Stimulated activated CD8-positive, alpha-beta memory T cell treated with anti-CD3 and anti-CD28 coated beads, Interleukin-12 subunit alpha, Interleukin-12 subunit beta, amount 100 ng/mL, for 4 hours (primary cell): ENCODE measurements at places on chromosomes 16 and 17.

DNA sequence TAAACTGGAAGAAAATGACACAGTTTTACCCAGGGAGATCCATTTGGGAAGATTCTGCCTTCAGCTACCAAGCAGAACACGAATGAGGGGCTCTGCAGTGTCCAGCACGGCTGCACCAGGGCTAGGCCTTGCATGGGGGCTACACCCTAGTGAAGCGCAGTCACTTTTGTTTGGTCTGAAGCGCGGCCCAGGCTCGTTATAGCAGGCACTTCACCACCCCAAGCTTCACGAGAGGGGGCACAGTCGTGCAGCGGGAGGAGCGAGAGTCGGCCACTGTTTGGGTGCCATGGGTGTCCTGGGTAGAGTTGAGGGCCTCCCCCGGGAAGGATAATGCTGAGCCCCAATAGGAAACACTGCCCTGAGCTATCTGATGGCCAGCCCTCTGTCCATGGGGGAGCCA is 21.6 kb upstream of the IL17C start:
- DNase-seq = no peak

DNA sequence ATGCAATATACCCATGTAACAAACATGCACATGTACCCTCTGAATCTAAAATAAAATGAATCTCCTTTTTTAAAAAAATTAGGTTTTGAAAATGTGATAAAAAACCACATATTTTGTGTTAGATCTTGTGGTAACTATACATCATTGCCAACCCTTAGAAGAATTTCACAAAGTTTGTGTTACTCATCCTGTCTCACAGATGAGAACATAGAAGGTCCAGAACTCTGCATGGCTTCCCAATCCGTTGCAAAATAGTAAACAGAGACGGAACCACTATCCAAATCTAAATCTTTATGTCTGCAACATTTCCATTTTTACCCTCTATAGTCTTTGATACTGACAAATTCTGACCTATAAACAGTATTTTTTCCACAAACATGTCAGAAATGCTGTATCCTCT is 759.9 kb downstream of the KCNJ2 start:
- DNase-seq = no peak

DNA sequence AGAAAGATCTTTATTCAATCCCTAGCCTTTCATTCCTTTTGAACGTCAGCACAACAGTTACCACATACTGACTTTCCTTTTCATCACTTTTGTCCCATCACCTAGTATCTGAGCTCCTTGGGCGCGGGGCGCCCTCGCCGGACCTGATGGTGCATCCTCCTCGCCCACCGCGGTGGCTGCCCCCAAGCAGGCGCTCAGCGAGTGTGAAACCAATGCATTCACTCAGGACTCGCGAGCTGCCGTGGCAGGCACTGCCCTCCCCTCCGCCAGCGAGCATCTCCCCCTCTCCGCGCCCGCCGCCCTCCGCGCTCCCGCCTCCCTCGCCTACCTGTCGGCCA is 756 bp downstream of the KLHL11 start:
- no peak for DNase-seq

GRCh38 chr16:72214821-72215220 is 42.9 kb upstream of the PMFBP1 start:
- DNase-seq = no peak

- no peak for DNase-seq
Observed at GRCh38 chr17:41894791-41895331, 23.9 kb downstream of the ACLY start.

GRCh38 chr17:69743091-69743490 is 328.6 kb downstream of the MAP2K6 start:
- DNase-seq = no peak

DNA sequence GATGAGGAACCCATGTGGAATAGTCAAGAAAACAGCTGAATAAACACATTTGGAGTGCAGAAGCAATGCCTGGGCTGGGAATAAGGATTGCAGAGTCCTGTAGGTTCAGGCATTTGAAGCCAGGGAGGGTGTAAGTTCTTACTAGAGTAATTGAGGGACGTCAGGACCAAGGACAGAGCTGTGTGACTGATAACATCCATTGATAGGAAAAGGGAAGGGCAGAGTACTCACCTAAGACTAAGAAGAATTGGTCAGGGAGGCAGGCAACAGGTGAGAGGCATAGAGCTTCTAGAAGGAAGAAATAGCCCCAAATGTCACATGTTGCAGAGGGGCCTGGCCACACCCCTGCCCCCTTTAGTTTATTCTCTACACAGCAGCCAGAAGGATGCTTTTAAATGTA is 79.8 kb upstream of the TMEM132E start:
- no peak for DNase-seq

GRCh38 chr16:9437115-9437514 is 345.7 kb downstream of the HAPSTR1 start:
- no peak for DNase-seq

- no peak for DNase-seq
Observed at GRCh38 chr17:50513495-50513894, 5.3 kb downstream of the MYCBPAP start.

- DNase-seq = no peak
Observed at GRCh38 chr17:60355663-60356594, 36.0 kb downstream of the USP32 start.

- DNase-seq = no peak
Observed at GRCh38 chr16:371515-372301, 1.4 kb upstream of the MRPL28 start.

DNA sequence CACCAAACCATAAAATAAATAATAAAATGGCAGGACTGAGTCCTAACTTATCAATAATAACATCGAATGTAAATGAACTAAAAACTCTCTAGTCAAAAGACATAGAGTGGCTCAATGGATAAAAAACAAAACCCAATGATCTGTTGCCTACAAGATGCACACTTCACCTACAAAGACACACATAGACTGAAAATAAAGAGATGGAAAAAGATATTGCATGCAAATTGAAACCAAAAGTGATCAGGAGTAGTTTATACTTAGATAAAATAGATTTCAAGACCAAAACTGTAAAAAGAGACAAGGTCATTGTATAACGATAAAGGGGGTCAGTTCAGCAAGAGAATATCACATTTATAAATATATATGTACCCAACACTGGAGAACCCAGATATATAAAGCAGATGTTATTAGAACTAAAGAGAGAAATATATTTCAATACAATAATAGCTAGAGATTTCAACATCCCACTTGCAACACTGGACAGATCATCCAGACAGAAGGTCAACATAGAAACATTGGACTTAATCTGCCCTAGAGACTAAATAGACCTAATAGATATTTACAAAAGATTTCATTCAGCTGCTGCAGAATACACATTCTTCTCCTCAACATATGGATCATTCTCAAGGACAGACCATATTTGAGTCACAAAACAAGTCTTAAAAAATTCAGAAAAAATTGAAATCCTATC is 29.8 kb downstream of the SLC47A2 start:
- no peak for DNase-seq

DNA sequence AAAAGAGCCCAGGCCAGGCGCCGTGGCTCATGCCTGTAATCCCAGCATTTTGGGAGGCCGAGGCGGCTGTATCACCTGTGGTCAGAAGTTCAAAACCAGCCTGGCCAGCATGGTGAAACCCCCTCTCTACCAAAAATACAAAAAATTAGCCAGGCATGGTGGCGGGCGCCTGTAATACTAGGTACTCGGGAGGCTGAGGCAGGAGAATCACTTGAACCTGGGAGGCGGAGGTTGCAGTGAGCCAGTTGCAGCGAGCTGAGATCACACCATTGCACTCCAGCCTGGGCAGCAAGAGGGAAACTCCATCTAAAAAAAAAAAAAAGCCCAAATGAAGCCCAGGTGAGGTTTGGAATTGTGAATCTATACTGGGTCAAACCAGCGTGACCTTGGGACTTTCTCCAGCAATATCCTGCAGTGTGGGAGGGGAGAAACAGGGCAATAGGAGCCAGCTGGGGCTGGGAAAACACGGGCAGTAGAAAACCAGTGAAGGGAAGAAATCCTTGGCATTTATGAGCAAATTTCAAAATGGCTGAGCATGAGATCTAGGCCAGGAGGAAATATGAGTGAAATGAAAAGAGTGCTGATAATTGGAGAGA is 8.2 kb upstream of the DHX8 start:
- DNase-seq = no peak

- DNase-seq = no peak
Observed at GRCh38 chr16:86794216-86794864, 216.0 kb downstream of the FOXL1 start.

DNA sequence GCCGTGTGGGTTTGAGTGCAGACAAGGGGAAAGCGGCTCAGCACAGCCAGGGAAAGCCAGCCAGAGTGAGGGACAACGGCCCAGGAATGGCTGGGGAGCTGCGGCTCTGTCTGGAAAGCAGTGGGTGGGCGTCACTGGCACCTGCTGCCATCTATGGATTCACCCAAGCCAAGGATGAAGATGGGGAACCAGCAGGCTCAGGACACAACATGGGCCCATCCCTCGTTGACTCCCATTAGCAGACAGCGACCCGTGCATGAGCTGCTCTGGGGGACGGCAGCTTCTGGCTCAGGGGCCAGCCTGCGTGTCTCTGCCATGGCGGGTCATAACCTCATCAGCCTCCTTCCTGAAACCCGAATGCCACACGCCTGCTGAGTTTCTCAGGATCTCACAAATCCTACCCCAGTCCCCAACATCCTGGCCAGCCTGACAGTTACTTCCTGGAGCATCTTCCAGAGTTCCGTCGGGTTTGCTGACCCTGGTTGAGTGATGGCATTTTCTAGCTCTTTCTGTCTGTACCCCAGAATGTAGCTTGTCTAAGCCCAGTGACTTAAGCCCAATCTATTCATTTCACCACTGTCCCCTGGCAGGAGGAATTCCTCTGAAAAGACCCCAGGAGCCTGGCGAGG is 50.7 kb downstream of the SLC7A5 start:
- DNase-seq = no peak

DNA sequence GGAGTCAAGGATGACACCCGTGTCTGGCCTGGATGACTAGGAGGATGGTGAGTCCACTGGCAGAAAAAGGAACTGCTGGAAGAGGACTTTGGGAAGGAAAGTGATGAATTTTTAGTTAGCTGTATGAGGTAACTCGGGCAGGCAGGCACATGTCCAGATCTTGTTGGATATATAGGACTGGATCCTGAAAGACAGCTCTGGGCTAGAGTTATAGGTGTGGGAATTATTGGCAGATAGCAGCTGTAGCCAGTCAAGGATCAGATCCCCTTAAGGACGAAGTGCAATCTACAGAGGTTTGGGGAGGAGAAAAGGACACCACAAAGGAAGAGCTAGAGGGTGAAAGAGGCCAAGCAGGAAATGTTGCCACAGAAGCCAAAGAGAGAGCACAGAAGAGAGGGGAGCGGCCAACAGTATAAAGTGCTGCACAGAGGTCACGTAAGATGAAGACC is 10.1 kb downstream of the CYB5D1 start:
- no peak for DNase-seq

DNA sequence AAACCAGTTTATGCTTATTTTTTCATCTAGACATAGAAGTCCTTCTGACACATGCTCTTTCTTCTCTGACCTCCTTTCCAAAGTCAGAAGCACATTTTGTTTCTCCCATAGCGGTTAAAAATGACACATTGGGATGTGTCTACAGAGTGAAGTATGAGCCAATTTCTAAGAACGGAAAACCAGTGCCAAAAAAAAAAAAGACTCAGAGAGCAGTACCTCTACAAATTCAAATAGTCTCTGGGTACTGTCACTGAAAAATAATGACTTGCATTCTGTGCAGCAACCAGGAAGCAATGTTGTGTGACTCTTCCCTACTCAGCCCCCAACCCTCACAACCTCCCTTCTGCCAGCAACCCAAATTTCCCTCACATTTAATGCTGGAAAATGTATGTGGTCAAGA is 145.5 kb upstream of the PMFBP1 start:
- DNase-seq = no peak

DNA sequence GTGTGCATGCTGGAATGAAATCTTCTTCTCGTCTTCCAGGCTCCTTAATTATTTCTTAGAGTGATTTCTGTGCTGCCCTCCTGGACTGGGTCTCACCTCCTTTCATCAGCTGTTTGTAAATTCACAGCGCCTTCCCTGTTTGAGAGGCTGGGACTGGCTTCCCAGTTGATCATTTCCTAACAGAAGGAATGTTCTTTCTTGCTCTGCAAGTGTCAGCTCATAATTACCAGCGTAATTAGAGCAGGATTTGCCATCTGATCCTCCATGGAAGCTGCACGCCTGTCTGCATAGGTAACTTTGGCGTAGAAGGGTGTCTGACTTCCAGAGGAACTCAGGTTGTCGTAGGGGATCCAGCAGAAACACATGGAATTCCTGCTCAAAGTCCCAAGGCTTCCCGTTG is 375.0 kb upstream of the EEF2KMT start:
- no peak for DNase-seq

- DNase-seq = no peak
Observed at GRCh38 chr16:27369806-27370205, 32.2 kb upstream of the IL21R start.
